ENCODE measurements at places on chromosomes 6 and 20.

GRCh38 chr6:157139054-157139708 is 184.1 kb downstream of the TMEM242 start:
- DNase-seq, result no peak

DNA sequence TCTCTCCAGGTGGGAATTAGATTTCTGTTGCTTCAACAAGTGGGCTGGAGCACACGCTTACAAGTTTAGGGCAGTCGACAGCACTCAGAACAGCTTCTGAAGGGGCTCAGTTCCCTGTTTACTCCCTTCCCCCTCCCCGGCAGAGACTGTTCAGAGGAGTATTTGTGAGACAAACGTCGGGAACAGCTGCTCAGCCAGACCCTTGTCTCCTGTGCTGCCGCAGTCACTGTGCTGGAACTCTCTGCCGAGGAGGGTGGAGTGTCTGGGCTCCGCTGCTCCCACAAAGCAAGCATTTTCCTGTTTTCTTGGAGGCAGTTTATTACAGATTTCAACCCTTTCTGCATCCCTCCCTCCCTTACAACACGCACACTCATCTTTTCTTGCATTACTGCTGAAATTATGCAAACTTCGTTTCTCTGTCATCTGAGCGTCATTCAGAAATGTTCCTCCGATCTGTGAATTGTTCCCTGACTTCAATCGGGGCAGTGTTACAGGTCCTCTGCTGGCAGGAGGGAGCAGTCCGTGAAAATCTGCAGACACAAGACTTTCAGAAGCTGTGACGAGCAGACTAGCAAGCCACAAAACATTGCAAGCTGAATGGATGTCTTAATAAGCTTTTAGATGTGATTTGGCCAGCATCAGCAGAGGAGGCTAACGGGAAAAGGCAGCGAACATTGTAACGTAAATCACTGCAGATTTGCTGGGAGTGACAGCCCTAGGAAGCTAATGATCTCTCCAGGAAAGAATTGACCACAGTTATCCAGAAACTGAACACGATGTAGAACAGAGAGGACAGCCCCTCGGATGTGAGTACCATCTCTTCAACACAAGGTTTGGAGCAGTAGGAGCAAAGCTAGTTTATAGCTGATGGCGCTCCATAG is 76.2 kb downstream of the LYRM2 start:
- DNase-seq, result no peak

DNA sequence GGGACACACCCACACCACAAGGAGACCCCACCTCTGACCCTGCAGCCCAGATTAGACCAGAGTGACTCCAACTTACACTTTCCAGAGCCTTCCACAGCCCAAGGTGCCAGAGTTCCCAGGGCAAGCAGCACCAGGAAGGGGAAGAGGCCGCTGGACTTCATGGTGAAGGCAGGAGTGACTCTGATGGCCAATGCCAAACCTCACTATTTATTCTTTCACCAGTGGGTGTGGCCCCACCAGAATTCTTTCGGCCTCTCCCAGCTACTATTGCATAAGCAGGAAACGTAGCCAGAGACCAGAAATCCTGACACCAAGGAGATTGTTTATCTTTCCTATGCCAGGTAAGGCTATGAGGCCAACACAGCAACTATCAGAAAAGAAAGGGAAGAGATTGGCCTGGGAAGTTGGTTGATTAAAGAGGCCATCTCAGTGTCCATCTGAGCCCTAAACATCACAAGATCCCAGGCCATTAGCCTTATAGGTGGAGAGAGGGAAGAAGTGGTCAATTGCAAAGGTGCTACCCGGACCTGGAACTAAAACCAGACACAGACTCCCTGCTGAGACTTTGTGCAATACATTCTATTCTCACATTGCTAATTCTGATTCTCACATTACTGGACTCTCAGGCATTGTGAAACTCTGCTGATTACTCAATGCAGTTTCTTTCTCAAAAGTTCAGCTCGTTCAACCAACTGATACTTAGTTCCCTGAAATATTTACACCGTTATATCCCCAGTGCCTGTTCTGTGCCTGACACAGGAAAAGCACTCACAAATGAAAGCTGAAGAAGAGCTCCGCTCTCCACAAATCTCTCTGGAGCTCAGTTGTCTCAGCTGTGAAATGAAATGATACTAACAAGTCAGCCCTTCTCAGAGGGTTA is at the start of gene SLPI:
TSS of gene SLPI (minus strand) at position 182 of the 880 bp plus-strand sequence. CDS start at position 161, 21 bp downstream.
- DNase-seq, result no peak

DNA sequence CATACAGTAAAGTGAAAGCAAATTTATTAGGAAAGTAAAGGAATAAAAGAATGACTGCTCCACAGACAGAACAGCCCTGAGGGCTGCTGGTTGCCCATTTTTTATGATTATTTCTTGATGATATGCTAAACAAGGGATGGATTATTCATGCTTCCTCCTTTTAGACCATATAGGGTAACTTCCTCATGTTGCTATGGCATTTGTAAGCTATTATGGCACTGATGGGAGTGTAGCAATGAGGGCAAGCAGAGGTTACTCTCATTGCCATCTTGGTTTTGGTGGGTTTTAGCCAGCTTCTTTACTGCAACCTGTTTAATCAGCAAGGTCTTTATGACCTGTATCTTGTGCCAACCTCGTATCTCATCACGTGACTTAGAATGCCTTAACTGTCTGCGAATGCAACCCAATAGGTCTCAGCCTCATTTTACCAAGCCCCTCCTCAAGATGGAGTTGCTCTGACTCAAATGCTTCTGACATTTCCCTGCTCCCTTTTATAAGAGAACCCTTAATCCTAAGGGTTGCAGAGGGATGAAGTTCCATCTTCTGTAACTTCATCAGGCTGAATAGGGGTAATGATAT is 280.1 kb upstream of the RGS17 start:
- no peak for DNase-seq

GRCh38 chr6:123965894-123966293 is 162.2 kb downstream of the NKAIN2 start:
- DNase-seq, result no peak

GRCh38 chr6:157982102-157982562 is 469 bp downstream of the SYNJ2 start:
- DNase-seq, result no peak
